ENCODE measurements at places on chromosomes 12 and 14.

- DNase-seq = no peak
Observed at GRCh38 chr12:118050972-118051910, 9.7 kb downstream of the WSB2 start.

DNA sequence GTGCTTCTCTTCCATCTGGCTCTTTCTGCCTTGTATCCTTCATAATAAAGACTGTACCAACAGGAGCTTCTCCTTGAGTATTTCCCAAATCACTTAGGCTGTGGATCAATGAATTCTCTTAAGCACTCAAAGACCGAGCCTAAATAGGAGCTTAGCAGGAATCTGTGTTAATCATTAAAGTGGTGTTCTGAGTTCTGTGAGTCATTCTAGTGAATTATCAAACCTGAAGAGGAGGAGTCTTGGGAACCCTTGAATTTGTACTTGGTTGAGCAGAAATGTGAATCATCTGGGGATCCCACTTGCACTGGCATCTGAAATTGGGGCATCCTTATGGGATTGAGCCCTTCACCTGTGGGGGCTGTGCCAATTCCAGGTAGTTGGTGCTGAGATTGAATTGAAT lies 946.2 kb downstream of the BCL11B start:
- no peak for DNase-seq

- no peak for DNase-seq
Observed at GRCh38 chr14:98926801-98927200, 345.2 kb downstream of the BCL11B start.

DNA sequence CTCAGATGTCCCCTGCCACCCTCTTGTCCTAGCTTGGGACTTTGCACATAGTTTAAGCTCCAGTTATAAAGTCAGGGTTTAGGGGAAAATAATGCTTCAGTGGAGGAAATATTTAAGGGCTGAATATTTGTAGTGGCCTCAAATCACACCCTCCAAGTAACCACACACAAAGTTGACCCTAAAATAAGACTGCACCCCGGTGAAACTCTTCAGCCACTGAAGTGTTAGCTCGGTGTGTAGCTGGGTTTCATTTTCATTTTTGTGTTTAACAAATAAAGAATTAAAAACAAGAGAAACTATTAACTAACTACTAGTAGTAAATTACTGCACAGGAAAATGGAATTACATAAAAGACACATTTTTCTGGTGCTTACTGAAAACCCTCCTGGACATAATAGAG lies 14.8 kb upstream of the BCL11B start:
- DNase-seq = no peak

- DNase-seq = no peak
Observed at GRCh38 chr14:96095058-96095457, 55.9 kb downstream of the C14orf132 start.
